ENCODE measurements at places on chromosomes 12 and 14.

DNA sequence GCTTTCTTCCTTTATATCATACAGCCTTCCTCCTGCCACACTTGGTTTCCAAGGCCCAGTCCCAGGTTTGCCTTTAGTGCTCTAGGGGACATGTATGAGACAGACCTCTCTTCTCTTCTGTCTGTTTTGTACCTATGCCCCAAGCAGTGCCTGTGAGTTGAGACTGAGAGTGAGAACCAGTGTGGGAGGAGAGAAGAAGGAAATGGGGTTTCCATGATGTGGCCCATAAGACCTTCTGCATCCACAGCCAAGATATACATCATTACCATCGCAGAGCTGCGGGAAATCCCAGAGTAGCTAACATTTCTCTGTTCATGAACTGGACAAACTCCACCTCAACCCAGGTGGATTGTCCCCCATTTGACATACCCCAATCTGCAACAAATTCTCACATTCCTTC lies 2.8 kb downstream of the TESPA1 start:
- peak; percentile 22 for DNase-seq

- DNase-seq, result peak; percentile 57
Observed at GRCh38 chr12:52741375-52742195, 35.6 kb downstream of the KRT76 start.

DNA sequence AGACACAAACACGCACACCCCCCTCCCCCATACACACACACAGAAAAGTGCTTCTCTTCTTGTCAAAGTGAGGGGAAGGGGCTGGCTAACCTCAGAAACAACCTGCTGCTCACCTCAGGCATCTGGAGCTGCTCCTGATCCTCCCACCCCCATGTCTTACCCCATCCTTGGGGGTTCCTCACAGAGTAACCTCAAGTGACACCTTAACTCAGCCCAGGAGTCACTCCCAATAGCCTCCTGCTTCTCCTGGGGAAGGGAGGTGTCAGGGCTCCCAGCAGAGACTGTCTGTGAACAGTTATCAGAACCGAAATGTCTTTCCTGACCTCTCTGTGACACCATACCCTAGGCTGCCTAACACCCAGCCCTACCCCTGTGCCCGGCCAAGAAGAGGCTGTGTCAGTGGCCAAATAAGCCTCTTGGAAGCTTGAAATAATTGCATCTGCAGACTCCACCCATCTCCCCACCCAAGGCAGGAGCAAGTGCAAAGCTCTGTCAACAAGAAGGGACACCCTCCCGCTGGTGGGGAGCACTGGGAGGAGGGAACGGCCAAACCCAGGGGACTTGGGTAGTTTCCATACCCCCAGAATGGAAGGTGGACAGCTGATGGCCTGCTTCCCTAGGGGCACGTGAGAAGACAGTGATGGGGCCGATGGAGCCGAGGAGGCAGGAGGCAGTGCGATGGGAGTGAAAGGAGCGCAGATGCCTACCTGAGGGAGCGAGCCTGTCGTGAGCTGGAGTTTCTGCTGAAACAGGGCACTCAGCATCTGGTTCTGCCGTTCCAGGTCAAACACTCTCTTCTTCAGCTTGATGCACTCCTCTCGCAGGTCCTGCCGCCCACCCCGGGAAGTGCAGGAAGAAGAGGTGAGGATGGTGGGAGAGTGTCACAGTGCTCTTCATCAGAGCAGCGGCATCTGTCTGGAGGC lies 26.8 kb downstream of the NCKAP5L start:
- DNase-seq, result no peak

DNA sequence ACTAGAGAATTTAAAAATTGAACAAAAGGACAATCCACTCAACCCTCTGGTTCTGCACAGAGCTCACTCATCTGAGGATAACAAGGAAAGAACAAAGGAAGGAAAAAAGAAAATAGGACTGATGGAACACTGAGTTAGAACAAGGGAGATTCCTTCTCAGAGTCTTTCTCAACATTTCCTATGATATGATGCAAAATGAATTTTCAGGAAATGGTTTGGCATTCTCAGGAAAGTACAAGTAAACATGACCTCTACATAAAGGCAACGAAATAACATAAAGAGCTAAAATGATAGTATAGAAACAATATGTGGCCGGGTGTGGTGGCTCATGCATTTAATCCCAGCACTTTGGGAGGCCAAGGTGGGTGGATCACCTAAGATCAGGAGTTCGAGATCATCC lies 135.8 kb downstream of the ITPR2 start:
- no peak for DNase-seq

- DNase-seq, result no peak
Observed at GRCh38 chr12:3923021-3923420, 49.8 kb upstream of the PARP11 start.

- DNase-seq, result no peak
Observed at GRCh38 chr14:99199846-99200653, 71.9 kb downstream of the BCL11B start.

DNA sequence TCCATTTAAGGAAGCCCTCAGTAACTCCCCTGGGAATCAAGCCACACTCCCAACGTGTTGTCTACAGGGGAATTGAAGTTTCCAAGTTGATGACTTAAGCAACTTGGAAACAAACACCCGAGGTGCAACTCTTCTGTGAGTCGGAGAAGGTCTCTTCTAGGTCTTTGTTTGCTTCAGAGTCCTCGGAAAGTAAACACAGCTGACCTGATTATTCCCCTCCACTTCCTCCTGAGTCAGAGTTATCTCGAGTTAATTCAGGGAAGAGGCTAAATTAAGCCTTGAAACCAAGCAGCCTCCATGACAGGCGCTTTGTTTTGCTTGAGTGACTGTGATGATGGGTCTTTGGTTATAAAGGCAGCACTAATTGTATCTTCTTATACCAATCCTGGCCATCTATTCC lies 41.8 kb downstream of the TUNAR start:
- no peak for DNase-seq

DNA sequence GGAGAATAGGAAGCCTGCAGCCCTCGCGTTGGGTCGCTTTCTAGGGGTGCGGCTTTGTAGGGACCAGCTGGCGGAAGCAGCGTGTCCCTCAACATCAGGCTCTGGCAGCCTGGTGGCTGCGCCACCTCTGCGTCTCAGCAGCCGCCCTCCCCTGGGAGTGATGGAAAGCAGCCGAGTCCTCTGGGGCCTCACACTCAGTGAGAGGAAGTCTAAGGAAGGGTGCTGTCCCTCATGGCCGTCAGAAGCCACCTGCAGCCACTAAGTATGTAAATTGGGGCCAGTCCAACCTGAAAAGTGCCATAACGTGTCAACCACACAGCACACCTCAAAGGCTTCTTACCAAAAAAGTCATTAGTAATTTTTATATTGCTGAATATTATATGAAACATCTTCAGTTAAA lies 80.3 kb downstream of the WDR20 start:
- DNase-seq, result no peak
